ENCODE measurements at places on chromosomes 16 and 17.
A peak's percentile ranks its signal among the peaks of the same experiment; 100 is the strongest.

GRCh38 chr17:73003487-73003886 lies 89.0 kb downstream of the SLC39A11 start:
- DNase-seq, result no peak

- DNase-seq, result no peak
These were observed 33.5 kb downstream of the HS3ST3B1 start for GRCh38 chr17:14334276-14334840.

DNA sequence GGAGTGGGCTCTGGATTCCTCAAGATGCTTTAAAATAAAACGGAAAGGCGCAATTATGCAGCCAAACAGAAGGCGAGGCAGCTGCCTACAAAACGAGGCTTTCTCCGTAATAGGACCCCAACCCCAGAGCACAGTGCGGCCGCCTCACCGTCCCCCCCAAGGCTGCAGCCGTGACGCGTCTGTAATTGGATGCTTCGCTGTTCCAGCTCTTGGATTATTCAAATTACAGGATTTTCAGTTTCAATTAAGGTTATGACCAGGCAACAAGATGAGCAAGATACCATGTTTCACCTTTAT lies 37.3 kb upstream of the ABR start:
- DNase-seq, result no peak

DNA sequence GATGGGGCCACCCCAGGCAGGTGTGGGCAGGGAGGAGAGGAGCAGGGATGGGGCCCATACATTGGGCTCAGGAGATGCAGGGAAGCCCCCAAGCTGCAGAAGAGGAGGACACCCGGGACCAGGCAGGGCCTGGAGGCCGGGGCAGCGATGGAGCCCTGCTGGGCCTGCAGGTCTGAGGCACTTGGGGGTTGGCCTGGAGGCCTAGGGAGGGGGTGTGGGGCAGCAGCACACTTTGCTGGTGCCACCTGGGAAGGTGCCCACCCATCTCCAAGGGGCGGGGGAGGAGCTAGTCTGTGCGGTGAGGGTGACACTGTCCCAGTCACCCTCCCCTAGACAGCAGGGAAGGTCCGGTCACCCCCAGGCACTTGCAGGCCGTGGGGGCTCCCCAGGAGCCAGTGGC lies 6.4 kb upstream of the CCDC57 start:
- DNase-seq, result no peak

- no peak for DNase-seq
These were observed 92.6 kb downstream of the CACNG3 start for GRCh38 chr16:24348545-24349290.

DNA sequence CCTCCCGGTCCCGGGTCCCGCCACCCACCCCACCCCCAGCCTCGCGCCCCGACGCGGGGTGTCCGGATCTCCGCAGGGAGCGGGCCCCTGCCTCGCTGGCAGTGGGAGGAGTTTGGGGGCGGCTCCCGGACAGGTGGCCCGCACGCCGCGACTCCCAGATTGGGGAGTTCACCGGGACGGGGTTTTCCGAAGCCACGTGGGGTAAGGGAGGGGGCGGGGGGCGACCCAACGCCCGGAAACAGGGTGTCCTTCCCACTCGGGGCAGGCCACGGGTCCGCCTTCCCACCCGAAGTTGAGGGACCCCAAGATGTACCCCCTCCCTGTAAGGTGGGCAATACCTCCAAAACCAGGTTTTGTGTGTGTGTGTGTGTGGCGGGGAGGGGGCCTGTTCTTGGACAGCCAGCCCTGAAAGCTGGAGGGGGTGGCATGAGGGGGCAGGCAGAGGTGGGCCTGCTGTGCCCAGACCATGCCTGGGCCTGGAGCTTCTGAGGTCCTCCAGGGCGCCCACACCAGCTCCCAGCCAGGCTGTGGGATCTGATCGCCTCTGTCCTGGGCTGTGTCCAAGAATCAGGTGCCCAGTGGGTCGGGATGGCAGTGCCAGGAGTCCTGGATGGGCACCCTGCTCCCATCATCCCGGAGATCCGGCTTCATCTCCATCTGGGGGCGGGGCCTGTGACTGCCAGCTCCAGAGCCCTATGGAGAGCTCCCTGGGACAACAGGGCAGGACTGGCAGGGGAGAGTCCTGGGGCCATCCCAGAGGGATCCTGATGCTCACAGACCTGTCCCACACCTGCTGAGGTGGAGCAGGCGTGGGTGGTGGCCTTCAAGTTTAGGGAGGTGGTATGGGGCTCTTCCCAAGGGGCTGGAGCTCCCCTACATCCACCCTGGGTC lies 767 bp downstream of the SYNGR2 start:
- DNase-seq, result peak; percentile 61

- no peak for DNase-seq
These were observed 2.3 kb downstream of the BAHCC1 start for GRCh38 chr17:81397314-81398175.

DNA sequence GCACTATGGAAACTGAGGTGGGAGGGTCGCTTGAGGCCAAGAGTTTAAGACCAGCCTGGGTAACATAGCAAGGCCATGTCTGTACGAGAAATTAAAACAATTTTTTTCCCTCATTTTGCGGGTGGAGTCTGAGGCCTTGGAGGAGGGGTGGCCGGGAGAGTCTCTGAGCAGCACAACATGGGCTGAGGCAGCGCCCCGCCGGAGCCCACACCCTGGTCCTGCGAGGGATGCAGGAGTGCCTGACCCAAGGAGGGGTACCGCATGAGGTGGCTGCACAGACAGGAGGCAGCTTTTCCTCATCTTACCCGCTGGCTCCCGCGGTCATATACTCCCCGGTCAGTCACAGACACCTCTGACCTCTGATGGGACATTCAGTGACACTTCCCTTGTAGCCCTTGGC lies 67.7 kb downstream of the MSI2 start:
- DNase-seq, result no peak

DNA sequence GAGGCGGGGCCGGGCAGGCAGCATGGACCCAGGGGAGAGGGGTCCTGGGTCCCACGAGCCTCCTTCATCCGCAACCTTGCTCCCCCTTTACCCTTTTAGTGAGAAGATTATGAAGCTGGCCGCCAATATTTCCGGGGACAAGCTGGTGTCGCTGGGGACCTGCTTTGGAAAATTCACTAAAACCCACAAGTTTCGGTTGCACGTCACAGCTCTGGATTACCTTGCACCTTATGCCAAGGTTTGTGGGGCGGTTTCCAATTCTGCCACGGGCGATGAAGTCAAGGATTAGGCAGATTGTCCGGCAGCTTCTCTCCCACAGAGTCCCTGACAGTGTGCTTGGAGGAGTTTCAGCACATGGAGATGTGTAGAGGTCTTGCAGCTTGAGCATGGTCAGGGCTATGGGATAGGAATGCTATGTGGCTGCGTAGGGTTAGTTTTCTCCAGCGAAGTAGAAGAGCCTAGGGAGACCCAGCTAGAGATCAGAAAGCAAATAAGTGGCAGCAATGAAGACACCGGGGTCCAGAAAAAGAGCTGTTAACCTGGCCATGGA lies 598 bp downstream of the NIP7 start:
- DNase-seq, result peak; percentile 34

DNA sequence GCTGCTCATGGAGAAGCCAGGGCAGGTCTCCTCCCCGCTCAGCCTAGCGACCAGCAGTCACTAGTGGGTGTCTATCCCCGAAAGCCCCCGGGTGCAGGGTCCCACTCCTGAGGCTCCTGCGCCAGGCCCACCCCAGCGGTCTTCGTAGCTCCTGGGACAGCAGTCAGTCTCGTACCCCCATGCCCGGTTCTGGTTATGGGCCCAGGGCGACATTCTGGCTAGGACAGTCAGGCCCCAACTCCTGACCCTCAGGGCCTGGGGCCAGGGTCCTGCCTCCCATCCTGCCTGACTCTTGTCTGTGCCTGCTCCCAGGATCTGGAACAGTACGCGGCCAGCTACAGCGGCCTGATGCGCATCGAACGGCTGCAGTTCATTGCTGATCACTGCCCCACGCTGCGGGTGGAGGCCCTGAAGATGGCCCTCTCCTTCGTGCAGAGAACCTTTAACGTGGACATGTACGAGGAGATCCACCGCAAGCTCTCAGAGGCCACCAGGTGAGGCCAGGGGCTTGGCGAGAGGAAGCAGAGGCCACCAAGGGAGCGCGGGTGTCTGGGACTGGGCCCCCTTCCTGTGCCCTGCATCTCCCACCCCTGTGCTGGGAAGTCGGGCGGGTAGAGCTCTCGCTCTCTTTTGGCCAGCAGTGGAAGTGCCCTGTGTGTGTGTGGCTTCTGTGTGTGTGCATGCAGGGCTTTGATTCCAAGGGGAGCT lies 2.0 kb downstream of the GPS1 start:
- no peak for DNase-seq

DNA sequence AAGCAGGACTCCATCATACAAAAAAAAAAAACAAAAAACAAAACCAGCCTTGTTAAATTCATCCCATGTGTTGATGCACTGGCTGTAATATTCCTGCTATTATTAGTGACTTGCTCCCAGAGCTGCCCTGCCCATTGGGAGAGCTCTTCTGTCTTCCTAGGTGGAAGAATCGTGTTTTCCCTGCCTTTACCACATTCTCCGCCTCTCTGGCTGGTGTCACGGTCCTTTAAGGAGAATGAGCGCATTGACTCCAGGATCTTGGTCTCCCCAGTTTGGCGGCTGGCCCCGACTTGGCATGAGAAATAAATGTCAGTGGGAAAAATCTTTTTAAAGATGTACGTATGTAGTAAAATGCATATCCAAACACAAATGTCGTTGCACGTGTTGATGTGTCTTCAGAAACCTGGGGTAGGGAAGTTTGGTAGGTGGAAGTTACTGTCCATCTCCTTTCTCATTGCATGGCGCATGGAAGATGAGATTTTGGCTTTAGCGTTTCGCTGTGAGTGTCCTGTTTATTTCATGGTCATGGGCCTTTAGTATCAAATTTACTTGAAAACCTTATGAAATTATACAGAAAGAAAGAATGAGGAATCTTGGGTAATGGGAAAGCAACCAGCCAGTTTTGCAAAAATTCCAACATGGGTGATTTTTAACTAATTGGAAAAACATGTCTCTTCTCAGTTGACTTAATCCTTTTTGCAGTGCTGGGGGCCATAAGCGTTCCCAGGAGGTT lies 15.5 kb downstream of the RMI2 start:
- no peak for DNase-seq

GRCh38 chr16:24214992-24215391 lies 41.1 kb upstream of the CACNG3 start:
- DNase-seq, result no peak

DNA sequence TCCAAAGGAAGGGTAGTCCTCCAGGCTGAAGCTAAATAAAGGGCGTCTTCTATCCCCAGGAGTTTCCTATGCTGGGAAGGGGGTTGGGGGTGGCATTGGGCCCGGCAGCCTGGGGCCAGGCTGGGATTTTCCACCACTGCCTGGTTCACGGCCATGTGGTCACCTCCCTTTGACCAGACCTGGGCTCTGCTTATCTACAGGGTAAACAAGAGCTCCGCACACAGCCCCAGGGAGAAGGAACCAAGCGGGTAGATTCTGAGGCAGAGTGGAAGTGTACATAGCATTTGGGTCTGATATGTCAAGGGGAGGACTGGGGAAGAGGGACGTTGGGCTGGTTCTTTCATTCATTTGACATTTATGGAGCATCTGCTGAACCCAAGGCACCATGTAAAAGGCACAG lies 27.2 kb upstream of the TMEM220 start:
- DNase-seq, result no peak

DNA sequence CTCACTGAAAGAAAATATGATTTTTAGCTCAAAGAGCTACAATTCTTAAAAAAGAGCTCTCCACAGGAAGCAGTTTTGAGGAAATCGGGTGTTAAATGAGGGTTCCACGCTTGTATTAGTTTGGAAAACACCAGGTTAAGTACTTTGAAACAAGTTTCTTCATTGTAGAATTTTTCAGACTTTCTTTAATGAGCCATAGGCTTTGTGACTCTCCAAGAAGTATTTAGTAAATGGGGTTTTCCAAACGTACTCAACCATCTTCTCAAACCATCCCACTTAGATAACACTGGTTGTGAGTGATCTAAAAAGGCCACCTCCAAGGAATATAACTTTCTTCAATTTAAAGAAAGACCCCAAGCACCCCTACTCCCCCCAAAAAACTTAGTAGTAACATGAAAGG lies 2.7 kb downstream of the ULK2 start:
- DNase-seq, result no peak

DNA sequence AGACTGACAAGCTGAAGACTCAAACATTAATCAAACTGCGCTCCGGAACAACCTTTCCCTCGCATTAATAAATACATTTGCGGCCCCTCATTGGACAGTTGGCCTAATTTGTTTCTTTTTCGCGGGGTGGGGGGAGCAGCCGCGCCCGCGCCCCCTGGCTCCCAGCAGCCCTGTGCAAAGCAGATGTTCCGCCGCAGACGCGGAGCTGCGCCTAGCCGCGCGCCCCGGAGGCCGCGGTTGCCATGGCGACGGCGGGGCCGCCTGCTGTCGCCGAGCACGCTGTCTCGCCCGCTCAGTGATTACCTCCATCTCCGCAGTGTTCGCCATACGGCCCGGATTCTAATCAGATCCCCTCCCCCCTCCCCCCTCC lies 25.5 kb downstream of the COPZ2 start:
- peak; percentile 54 for DNase-seq

DNA sequence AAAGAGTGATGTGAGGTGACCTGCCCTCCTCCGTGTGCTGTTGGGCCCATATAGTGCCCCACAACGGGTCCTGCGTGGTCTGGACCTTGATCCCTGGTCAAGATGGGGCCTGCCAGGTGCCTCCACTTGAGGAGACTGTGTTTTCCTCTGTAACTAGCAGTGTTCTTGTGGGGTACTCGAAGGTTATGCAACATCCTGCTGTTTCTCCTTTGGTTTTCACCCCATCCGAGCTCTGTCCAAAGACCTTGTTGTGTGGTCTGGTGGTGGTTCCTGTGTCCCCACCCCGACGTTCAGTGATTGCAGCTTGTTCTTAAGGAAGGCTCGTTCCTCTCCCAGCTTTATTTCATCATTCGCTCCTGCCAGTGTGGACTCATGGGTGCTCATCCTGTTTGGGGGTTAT lies 38.7 kb upstream of the ZNF750 start:
- DNase-seq, result no peak

Measured in stimulated activated CD4-positive, alpha-beta T cell treated with anti-CD3 and anti-CD28 coated beads, Interleukin-4, amount 100 ng/mL, for 24 hours (primary cell).